Dorsolateral prefrontal cortex (tissue), 122 donors: ENCODE measurements at places on chromosomes 4 and X.
A peak's percentile ranks its signal among the peaks of the same experiment; 100 is the strongest.

GRCh38 chr4:124423160-124423559 lies 289.4 kb downstream of the ANKRD50 start:
- no peak for DNase-seq

DNA sequence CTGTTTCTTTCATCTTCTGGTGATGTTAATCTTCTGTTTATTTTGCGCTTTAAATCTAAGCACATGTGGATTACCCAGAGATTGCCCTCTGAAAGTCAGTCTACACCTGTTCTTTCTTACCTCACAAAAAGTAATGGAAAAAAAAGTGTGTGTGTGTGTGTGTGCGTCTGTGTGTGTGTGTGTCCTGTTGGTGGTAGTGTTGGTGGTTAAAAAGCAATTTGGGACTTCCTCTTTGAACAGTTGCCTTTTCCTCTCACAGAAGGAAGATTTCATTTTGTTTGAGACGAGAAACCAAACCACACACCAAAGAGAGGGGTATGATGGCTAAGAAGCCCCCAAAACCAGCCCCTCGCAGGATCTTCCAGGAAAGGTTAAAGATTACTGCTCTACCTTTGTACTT lies at the start of gene STAP1:
STAP1 (plus strand) TSS at position 235 of the 400 bp plus-strand sequence; CDS start at position 318, 83 bp downstream.
- DNase-seq, result no peak

DNA sequence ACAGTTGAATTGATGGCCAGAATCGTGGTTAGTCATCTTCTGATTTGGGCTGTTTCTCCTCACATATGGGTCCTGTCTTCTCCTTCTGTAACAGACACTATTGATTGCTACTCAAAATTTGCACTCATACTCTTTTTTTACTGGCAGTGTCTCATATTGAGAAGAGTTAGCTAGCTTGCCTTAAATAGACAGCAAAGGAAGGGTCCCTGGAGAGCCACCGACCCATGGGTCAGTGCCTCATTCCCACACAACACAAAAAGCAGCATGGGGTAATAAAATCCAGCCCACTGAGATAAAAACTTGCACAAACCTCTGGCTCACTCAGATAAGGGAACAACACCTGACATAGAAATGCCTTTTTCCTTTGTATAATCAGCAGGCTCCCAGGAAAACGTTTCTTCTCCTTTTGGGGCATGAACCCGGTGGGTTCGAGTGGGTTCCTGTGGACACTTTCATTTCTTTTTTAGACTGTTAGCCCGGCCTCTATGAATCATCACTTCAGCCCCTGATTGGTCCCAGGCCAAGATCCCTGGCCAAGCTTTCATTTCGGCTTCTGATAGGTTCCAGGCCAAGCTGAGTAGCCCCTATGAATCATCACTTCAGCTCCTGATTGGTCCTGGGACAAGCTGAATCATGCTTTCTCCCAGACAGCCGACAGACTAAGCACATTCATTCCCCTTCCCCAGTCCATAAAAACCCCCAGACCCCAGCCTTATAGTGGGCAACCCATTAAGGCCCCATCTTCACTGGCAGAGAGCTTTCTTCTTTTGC lies 408.1 kb downstream of the DCAF12L2 start:
- no peak for DNase-seq

DNA sequence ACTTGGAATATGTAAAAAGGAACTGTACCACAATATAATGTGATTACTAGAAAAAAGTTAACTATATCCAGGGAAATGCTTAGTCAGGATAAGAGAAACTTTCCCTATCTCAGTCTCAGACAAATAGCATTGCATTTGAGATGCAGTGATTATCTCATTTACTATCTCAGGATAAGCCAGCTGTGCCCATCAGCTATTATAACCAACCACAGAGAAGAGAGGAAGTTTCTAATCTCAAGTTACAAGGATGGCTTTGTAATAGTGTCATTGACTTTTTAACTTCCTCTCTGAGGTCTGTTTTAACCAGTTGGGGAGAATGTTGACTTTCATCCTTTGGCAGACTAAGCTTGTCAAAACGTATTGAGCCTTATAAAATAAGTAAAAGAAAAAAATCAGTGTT lies 56.5 kb downstream of the SNX25 start:
- DNase-seq, result no peak

GRCh38 chr4:116959045-116959444 lies 126.3 kb downstream of the TRAM1L1 start:
- DNase-seq, result no peak

DNA sequence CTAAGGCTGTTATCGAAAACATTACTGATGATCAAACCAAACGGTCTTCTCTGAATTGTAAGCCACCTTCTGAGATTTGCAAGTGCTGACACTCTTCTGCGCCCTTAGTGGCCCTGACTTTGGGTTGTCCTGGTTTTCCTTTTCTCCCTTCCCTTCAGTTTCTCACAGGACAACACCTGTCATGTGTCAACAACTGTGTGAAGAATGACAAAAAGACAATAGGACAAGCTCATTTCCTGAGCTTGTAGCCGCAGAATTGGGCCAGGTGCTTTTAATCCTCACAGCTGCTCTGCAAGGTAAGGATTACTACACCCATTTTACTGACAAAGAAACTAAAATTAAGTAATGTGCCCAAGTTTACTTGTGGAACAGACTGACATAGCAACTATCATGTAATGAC lies 44.9 kb upstream of the TXK start:
- DNase-seq, result no peak

- DNase-seq, result no peak
Observed at GRCh38 chr4:3387154-3387942, 54.4 kb upstream of the HGFAC start.

DNA sequence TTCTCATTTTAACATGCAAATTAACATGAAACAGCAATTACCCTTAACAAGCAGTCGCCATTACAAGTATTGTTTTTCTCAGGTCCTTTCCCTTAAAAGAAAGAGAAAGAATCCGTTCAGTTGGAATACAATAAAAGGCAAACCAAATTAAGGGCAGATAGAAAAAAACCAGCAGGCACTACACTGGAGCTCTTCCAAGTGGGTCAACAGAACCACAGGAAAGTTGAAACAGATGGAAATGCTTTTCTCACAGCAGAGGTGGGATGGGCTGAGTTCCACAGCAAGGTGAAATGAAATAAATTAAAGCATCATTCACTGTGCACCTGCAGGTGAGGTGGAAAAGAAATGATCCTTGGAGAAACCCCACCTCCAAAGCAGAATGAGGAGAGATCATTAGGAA lies 102.6 kb downstream of the APBB2 start:
- DNase-seq, result no peak

GRCh38 chr4:89836031-89836745 lies 773 bp downstream of the SNCA start:
- no peak for DNase-seq

GRCh38 chr4:28686618-28687017 lies 1826.0 kb downstream of the STIM2 start:
- no peak for DNase-seq

GRCh38 chr4:43348591-43348990 lies 456.1 kb downstream of the GRXCR1 start:
- DNase-seq, result no peak

DNA sequence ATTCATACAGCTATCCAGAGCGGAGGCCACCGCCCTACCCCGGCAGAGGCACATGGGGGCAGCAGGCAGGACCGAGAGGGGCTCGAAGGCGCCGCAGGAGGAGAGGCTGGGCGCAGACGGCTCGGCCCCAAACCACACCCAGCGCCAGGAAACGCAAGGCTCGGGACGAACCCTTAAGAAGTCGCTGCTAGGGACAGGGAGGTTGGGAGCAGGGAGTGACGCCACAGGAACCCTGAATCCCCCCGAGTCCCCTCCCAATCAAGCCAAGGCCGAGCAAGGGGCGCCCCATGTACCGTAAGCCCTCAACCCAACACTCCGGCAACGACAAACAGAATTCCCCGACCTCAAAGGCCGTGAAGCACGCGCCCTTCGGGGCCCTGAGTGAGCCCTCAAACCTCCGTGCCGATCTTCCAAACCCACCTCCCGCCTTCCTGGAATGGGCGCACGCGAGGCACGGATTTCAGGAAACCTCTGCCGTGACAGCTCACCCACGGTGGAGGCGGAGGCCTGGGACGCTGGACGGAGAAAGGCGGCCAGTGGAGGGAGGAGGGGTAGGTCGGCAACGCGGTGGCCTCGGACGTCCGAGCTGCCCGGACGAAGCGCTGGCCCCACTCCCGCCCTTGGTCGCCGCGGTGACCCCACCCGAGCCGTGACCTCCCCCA lies 1.8 kb downstream of the ZFYVE28 start:
- DNase-seq, result no peak

- no peak for DNase-seq
Observed at GRCh38 chr4:7055111-7055989, 12.2 kb downstream of the TADA2B start.

- DNase-seq, result no peak
Observed at GRCh38 chrX:115912372-115912897, 258.1 kb upstream of the AGTR2 start.

DNA sequence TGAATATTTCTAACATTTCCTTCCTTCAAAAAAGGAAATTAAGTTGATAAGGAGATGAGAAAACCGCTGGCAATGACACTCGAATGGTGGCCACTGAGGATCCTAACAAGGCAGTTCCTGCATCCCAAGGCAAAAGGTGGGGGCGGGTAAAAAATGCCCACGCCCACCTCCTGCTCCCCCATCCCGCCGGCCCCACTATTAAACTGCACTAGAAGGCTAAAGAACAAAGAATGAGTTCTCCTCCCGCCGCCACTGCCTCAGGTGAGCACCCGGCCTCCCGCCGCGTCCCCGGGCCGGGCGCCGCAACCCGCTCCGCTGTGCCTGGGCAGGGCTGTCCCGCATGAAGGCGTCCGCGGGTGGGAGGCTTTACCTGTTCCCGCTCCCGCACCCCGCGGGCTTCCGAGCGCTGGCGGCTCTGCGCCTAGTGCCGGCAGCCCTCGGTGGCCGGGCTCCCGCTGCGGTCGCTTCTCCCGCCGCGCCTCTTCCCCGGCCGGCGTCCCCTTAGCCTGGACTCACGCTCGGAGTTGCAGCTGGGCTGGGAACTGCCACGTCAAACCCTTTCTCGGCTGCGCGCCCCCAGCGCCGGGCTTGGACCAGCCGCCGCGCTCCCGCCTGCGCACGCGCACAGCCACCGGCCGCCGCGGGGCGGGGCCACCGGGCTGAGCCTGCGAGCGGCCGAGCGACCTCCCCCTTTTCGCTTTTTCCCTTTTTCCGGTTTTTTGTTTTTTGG lies at the start of gene SEC24D:
SEC24D (minus strand) TSS at position 556 of the 730 bp plus-strand sequence. CDS start 2,430 bp downstream, outside the sequence.
- peak; percentile 90 for DNase-seq

DNA sequence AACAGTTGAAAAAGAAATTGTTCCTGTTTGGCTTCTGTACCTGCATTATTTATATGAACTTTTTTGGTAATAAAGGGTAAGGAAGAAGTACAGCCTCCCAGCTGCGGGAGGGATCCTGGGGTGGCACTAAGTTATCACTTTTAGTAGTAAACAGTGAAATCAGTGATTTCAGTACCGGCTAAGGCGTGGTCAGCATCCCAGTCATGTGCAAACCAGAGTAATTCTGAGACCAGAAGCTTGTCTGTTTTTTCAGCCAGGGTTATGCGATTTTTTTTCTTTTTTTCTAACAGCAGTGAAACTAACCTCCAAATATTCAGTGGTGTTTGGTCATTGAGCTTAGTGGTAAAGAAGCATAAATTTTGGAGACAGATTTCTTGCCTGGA lies 3.3 kb downstream of the EGF start:
- DNase-seq, result no peak

- no peak for DNase-seq
Observed at GRCh38 chrX:136665258-136665900, 17.4 kb downstream of the CD40LG start.

DNA sequence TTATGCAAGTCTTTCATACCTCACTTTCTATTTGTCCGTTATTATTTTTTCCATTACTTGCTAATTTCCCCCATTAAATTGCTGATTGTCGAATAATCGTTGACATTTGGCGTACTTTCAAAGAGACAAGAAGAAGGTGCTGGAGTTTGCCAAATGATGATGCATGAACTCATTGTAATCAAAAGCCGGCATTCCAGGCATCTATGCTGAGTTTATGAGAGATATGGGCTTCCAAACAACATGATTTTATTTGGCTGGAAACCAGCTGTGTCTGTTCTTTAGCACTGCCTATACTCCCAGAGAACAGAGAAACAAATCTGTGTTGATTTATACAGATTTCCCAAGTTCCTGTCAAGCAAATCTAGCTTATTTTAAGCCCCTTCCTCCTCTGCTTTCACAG lies 80.8 kb upstream of the RPS6KA3 start:
- no peak for DNase-seq

- DNase-seq, result no peak
Observed at GRCh38 chr4:73142995-73143547, 73.6 kb upstream of the COX18 start.

DNA sequence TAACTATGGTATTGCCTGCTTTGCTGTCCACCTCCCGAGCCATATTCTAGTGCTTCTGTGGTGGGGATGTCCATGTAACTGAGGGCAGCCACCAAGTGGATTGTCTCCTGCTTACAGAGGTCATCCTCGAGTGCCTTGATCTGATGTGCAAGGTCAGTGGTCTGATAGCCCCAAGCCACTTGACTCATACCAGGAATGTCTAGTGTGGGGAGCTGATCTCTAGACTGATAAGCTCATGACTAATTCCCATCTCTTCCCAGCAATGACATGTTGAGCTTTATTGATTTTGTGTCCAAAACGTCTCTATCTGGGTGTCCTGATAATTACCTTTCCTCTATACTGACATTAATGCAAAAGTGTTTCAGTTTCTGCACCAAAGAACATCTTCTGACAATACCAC lies 168.4 kb upstream of the WDR1 start:
- no peak for DNase-seq

GRCh38 chr4:163818673-163819072 lies 324.2 kb downstream of the TMA16 start:
- DNase-seq, result no peak

- no peak for DNase-seq
Observed at GRCh38 chr4:82200046-82200445, 173.7 kb downstream of the HNRNPD start.

GRCh38 chr4:7651461-7651921 lies 216.8 kb upstream of the PSAPL1 start:
- no peak for DNase-seq

DNA sequence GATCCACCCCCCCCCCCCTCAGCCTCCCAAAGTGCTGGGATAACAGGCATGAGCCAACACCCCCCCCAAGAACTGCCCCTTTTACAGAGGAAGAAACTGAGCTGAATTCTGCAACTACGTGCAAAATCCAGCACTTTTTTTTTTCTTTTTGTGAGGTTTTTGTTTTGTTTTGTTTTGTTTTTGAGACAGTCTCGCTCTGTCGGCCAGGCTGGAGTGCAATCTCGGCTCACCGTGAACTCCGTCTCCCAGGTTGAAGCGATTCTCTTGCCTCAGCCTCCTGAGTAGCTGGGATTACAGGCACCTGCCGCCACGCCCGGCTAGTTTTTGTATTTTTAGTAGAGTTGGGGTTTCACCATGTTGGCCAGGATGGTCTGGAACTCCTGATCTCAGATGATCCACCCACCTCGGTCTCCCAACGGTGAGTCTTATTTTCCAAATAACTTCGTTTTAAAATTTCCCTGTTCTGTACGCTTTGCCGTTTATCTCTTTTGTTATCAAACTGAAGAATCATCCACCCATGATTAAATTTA lies 4.9 kb downstream of the CRLF2 start:
- no peak for DNase-seq

- DNase-seq, result no peak
Observed at GRCh38 chr4:46874811-46875210, 34.2 kb downstream of the COX7B2 start.
